AML-193 (cell line): ENCODE measurements at places on chromosomes 4 and X.

DNA sequence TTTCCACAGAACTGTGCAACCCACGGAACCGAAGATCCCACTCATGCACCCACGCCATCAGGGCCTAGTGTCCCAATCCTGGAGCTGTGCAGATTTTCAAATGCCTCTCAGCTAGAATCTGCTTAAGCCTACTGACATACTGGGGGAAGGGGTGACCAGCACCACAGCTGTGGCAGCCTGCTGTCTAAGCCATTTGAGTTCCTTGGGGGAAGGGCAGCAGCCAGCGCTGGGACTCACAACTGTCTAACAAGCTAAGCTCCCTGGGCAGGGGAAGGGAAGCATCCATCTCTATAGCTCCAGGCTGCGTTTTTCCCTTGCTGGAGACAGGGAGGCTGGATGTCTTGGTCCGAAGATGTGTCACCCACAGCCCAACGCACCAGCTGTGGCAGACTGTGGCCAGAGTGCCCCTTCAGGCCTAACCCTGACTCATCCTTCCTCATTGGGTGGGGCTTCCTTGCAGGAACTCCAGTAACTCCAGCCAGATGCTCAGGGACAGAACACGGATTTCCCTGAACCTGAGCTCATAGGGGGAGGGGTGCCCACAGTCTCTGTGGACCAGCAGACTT, 194.8 kb downstream of the CHRDL1 start:
- no peak for DNase-seq

- no peak for DNase-seq
Observed at GRCh38 chrX:149312988-149313387, 192.1 kb downstream of the IDS start.

GRCh38 chrX:40146262-40147125, 48.7 kb upstream of the BCOR start:
- no peak for DNase-seq

DNA sequence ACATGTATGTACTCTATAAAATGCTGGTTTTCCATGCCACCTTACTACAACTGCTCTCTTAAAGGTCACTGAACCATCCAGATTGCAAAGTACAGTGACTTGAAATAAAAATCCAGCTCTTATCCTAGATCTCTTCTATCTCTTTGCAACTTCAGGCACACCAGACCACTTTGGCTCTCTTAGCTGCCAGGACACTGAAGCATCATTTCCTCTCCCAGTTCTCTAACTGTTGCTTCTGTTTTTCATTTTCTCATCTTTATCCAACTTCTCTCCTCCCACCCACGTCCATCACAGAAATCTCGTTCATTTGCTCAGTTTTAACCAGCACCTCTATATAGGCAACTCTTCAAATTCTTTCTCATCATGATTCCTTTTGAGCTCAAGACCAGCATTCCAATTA, 74.3 kb downstream of the METTL14 start:
- no peak for DNase-seq

DNA sequence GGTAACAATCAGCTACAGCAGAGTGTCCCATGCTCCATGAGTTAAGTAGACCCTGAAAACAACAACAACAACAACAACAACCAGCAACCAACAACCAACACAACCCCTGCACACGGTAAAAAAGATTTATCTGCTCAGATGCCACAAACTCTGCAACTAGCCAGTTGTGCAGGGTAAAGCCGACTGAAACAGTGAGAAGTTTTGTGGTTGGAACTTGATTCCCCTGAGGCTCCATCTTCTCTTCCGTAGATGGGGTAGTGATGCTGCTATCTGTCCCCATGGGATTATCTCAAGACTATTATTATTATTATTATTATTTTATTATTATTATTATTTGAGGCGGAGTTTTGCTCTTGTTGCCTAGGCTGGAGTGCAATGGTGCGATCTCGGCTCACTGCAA, 50.6 kb upstream of the RAPGEF2 start:
- no peak for DNase-seq
